Renal cortical epithelial cell (primary cell): ENCODE measurements at places on chromosomes 16 and 17. TPM values are rescaled to one million over a fixed set of nuclear protein-coding genes. Genes with fewer than 3 reads are reported as not detected.

DNA sequence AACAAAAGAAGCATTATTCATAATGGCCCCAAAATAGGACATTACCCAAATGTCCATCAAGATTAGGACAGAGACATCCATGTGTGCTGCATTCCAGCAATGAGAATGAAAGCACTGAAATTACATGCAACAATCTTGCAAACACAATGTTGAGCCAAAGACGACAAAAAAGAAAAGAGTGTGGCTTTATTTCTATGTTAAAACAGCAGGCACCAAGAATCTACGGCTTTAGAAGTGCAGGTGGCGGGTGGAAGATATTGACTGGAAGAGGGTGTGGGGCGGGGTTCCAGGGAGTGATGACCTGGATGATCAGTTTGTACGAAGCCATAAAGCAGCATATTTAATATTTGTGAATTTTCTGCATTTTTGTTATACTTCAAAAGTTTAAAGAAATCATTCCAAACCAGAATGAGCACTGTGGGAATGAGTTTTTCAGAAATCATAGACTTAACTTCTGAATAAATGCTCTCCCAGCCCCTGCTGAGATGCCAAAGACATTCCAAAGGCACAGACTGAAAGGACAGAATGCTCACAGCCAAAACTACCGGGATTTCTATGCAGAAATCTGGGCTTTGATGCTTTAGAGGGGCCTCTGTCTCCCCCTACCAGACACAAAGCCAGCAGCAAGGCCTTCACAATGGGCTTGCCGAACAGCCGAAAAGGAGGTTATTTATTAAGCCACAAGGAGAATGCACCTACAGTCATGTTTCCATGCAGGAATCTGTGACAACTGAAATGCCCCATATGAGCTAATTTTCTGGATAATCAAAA, 361.6 kb downstream of the GRIN2A start:
- no peak for DNase-seq

The GRIN2A gene
- total RNA-seq, result 0.15 and 0.87 TPM in 2 replicates

The CFAP97D1 gene
- total RNA-seq, result under 0.01 TPM in 1 of 2 replicates, not detected in the other

DNA sequence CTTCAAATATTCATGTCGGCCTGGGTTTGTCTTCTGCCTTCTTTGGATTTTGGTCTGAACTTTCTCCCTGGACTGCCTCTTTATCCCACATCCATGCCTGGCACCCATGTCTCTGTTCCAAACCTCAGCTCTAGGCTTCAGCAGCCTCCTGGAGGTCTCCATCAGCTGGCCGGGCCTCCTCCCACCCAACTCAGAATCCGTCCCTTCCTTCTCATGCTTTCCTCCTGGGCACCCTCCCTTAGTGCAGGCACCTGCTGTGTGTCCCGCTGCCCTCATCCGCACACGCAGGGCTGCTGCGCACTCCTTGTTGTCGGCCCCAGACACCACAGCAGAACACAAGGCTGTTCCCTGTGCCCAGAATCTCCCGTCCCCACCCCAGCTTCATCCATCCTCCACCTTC, 14.0 kb downstream of the LDHD start:
- no peak for DNase-seq

DNA sequence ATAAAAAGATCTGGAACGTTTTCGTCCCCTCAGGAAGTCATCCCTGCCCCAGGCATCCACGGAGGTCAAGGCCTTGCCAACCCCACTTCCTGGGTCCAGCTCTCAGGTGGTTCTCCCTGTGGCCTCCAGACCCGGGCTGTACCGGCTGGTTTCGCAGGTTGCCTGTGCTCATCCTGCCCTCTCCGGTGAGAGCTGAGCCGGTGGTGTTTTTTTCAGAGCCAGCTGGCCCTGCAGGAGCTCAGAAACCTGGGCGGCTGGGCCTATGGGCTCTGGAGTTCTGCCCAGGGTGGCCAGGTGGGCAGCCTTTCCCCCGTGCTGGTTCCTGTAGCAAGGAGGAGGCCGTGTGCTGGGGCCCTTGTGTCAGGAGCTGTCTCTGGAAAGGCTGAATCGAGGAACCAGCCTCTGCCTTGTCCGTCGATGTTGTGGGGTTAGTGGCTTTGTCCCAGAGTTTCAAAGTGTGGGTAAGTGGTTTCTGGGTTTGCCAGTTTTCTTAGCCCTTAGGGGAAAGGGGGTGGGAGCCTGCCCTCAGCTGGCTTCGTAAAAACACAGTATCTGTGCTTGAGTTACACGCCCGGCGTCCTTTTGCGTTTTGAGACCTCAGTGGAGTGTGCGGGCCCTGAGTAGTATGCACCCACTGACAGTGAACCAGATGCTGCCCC, 23.6 kb downstream of the C16orf90 start:
- no peak for DNase-seq

DNA sequence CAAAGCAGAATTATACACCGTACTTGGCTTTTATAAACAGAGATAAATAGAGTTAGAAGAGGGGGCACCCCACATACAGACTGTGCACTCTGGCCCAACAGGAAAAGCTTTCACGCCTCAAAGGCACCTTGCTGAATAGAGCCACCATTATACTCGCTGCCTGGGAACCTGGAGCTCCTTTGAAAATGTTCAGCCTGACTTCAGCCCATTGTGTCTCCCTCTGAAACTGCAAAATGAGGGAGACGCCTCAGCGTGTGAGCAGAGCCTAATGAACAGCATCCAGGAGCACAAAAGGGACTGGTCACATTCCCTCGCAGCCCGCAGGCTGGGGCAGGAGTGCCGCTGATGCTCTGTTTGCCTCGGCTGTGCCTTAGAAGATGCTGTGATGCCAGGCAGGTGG, 46.3 kb downstream of the ABCC12 start:
- DNase-seq, result no peak

- DNase-seq, result no peak
Measured at GRCh38 chr17:77329741-77330531, 189.2 kb downstream of the SEC14L1 start.

DNA sequence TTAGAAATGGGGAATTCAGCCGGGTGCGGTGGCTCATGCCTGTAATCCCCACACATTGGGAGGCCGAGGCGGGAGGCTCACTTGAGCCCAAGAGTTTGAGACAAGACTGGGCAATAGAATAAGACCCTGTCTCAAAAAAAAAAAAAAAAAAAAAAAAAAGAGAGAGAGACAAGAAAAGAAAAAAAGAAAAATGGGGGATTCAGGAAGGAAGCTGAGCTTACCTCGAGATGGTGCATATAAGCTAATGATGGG, 150.8 kb upstream of the RPH3AL start:
- no peak for DNase-seq

GRCh38 chr17:60154616-60155426, 5.0 kb downstream of the CA4 start:
- no peak for DNase-seq

DNA sequence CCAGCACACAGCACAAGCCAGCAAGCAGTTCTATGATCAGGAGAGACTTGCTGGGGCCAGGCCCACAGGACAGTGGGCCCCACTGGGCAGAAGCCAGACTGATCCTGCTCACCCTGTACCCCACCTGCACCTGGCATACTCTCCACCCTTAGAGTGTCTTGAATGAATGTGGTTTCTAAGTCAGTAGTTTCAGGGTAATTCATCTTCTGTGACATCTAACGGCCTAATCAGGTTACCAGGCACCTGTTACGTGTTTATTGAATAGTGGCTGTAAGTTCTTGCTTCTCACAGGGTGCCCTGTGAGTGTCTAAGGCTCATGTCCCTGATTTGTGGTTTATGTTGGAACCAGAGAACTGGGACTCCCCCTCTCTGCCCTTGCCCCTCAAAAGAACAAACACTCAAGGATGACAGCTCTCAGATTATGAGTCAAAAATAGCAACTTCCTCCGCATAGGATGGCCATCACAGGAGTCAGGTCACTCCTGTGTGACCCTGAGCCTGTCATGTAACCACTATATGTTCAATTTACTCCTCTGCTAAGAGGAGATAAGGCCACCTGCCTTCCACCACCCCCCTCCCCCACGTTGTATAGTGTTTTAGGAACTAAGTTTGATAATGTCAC, 7.0 kb upstream of the OR2C1 start:
- DNase-seq, result no peak

GRCh38 chr17:71360301-71360700, 760.5 kb upstream of the SOX9 start:
- DNase-seq, result no peak

GRCh38 chr17:29885031-29885640, 44.9 kb downstream of the SSH2 start:
- DNase-seq, result no peak
